ENCODE measurements at places on chromosomes 2 and 18.

- no peak for DNase-seq
Observed at GRCh38 chr2:145157036-145157675, 637.2 kb upstream of the ZEB2 start.

DNA sequence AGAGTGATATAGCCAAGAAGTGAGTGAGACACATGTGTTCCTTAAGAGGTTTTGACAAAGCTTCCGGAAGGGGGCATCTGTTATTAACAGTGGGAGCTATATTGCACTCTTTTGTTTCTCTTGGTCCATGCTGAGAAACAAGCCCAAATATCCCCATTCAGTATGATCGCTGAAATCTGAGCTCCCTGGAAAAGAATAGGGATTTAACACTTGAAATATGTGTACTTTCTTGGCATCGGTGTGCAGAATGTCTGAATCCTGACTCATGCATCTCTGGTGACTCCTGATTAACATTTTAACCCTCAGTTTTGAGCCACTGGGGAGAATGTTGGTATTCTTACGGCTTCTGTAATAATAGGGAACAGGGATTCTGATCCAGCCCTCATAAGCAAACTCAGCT lies 448.1 kb downstream of the TSN start:
- no peak for DNase-seq

GRCh38 chr2:190809139-190809764 lies 71.4 kb upstream of the GLS start:
- DNase-seq, result no peak

DNA sequence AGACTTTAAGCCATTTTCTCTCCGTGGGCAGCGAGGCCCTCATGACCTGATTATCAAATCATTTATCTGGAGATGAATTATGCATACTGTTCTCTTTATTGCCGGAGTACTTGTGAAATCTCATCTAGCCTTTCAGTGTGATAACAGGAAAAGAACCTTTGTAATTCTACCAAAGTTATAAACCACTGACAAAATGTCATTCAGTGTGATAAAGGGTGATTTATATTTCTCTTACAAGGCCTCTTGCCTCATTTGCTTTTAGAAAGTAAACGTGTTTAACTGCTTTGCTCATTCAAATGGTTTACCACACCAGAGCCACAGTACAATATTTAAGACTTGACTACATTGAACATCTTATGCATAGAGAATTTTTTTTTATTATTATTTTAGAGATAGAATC lies 13.8 kb downstream of the MTCL1 start:
- DNase-seq, result no peak

Measured in stimulated activated CD4-positive, alpha-beta T cell treated with anti-CD3 and anti-CD28 coated beads, TNF-alpha, amount 100 ng/mL, for 1 hour (primary cell).